ENCODE measurements at places on chromosomes 1 and 21.

DNA sequence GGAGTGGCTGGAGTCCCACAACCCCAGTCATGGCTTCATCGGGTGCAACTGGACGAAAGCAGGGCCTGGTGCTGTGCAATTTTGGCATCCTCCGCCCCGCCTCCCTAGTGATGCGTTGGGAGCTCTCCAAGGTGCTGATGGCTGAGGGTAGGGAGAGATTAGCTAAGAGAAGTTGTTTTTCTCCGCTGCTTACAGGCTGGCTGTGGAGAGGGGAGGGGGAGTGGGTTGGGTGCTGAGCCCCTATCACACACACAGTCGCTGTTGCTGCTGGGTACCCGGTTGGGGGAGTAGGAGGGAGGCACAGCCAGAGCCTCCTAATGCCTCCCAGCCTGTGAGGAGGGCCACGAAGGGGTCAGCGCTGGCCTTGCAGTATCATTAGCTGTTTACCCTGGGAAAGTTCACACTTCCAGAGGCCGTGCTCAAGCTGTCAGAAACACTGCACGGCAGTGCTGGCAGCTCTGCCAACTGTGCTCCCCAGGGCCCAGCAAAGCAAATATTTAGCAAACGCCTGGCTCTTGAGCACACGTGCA, 110.0 kb downstream of the GRIK3 start:
- no peak for DNase-seq

DNA sequence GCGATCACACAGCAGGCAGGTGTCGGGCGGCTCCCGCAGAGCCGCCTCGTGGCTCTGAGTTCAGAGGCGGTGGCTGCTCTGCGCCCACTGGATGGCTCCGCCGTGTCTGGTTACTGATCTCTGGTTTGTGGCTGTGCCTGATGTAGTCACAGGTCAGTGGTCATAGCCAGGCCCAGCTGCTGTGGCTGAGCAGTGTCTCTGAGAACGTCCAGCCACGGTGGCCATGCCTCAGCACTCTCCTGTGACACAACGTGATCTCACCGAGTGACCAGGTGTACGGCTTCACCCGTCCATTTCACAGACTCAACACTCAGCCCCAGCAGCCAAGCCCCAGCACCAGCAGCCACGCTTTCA, 61.2 kb downstream of the KCNN3 start:
- no peak for DNase-seq

DNA sequence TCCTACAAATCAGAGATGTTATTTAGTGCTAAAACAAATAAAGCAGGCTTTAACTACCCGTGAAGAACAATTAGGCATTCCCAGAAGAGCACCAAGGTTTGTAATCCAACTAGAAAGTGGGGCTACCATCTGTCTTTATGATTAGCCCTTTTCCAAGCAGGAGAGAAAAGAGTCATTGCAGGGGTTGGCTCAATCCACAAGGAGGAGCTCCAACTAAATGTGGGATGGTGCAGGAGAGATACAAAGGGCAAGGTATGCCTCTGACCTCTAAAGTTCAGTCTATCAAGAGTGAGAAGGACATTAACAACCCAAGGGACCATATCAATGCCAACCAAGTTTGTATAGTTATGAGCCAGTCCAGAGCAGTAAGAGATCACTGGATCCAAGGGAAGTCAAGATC, 382.7 kb upstream of the DUSP10 start:
- no peak for DNase-seq

GRCh38 chr1:235863699-235864093, 3.0 kb downstream of the LYST start:
- no peak for DNase-seq

DNA sequence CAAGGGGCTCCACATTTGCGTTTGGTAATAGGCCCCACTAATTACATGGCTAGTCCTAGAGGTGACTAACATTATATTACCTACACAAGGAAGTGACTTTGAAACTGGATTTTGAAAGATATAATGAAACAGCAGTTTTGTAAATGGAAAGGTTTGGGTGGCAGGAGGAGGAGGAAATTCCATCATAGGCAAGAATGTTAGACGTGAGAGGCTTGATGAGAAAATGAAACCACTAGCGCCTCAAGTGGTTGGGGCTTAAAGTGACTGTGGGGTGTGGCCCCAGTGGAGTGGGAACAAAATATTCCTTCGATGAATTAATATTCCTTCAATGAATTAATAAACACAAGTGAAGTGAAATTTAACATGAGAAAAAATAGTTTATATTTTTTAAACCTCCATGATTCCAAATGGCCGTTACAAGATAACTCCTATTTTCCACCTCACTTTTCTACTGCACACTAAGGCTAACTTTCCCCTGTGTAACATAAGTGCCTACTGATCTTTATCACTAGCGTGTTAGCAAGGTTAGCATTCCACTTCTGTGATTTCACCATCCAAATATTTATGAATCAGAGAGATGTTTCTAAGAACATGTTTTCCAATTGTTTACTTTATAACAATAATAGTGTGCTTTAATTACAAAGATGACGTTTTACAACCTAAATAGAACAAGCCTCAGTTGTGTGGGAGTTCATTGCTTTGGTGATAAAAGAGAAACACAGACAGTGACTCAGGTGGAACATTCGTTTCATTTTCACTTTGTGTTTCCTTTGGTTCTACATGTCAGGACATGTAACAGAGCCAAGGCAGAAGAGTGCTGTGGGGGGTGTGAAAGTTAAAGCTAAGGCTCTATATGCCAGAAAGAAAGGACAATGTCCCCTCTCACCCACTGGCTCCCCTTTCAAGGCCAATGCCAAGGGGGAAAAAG, 12.5 kb upstream of the ATF3 start:
- no peak for DNase-seq

DNA sequence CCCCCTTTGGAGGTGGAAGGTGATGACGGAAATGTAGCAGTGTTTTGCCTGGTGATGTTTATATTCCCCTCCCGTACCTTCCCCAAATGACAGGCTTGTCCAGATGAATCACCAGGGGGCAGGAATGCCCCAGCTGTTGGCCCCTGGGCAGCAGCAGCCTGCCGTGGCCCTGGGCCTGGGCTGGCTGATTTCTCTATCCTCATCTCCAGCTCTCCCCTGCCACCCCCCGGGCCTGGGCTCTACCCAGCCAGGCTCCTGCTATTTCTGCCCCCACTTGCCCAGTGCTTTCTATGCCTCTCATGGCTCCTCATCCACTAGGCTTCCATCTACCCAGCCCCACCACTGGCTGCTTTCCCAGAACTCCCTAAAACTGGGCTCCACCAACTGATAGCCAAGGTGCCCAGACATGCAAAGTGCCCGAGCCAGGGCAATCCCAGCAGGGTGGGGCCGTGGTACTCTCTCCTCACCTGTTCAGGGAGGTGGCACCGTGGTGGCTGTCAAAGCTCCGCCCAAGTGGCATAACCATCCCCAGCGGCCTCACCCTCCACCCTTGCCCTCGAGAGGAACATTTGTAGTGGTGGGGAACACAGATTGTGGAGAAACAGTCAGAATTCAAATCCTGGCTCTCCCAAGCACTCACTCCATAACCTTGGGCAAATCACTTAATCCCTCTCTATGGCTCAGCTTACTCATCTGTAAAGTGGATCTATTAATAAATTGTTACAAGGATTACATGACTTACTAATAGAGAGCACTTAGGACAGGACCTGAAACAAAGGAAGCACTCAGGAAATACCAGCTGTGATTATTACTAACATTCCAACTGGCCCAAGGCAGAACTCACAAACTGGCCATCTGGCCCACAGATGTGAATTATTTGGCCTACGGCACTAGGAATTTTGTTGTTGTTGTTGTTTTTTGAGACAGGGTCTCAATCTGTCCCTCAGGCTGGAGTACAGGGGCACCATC, 12.8 kb upstream of the ECE1 start:
- no peak for DNase-seq

DNA sequence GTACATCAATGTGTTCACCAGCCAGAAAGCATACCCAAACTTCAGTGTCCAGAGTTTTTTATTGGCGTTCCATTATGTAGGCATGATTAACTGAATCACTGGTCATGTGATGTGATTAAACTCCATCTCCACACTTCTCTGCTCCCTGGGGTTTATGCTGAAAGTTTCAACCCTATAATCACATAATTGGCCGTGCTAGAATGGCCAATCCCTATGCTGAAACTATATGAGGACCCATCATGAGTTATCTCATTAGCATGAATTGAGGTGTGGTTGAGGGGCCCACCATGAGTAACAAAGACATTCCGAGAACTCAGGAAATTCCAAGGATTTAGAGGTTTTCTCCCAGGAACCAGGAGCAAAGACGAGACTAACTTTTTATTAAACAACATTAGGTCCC, 31.8 kb upstream of the FBXO28 start:
- DNase-seq: no peak

GRCh38 chr1:174393885-174394284, 53.9 kb upstream of the GPR52 start:
- no peak for DNase-seq

DNA sequence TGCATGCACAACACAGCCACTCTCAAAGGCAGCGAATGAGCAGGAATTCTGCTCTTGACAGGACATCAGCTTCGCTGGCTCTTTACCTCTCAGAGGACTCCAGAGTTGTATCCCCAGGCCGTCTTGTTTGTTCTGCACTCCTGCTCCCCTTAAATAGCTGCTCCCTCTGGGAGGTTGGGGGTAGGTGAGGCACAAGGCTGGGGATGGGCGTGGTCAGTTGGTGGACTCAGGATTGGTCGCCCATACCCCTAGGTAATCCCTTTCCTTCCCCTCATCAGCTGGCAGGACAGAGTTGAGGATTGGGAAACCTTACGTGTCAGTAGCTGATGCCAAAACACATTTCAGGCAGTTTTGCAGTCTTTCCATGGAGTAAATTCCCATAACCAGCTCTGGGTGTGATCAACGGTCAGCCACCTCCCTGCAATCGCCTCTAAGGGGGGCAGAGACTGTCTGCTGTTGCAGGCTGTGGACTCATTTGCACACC, at the start of gene PLA2G2A:
PLA2G2A (minus strand) TSS at position 125 of the 484 bp plus-strand sequence. CDS start 845 bp downstream, outside the sequence.
- DNase-seq: no peak

DNA sequence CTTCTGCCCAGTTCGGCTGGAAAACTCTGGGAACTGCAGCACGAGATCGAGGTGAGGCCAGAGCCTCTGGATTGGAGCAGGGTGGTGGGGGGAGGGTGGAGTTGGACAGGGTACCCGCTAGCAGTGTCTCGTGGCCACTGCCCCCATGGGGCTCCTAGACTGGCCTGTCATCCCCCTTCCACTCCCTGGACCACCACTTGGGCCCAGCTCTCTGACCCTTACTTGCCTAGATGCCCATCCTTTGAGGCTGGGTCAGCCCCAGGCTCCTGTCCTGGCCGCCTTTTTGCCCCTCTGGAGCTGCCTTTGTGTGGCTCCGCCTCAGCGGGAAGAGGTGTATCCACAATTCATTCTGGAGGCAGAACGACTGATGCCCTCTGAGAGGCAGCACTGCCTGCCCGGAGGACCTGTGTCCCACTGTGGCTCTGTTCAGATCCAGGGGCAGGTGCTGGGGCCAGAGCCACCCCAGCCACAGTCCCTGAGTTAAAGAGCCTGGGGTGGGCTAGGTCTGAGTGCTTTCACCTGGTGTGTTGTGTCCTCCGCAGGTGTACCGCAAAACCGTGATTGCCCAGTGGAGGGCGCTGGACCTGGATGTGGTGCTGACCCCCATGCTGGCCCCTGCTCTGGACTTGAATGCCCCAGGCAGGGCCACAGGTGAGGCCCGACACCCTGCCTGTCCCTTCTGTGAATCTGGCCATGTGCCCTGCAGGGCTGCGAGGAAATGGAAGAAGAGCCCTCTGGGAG, 17.7 kb downstream of the FAAH start:
- no peak for DNase-seq

DNA sequence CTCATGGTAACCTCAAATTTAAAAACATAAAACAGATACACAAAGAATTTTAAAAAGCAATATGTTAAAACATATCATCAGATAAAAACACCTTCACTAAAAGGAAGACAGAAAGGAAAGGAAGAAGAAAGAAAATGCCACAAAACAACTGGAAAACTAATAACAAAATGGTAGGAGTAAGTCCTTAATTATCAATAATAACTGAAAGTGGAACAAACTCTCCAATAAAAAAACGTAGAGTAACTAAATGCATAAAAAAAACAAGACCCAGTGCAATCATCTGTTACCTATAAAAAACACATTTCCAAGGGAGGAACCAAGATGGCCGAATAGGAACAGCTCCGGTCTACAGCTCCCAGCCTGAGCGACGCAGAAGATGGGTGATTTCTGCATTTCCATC, 47.1 kb upstream of the ACADM start:
- no peak for DNase-seq

DNA sequence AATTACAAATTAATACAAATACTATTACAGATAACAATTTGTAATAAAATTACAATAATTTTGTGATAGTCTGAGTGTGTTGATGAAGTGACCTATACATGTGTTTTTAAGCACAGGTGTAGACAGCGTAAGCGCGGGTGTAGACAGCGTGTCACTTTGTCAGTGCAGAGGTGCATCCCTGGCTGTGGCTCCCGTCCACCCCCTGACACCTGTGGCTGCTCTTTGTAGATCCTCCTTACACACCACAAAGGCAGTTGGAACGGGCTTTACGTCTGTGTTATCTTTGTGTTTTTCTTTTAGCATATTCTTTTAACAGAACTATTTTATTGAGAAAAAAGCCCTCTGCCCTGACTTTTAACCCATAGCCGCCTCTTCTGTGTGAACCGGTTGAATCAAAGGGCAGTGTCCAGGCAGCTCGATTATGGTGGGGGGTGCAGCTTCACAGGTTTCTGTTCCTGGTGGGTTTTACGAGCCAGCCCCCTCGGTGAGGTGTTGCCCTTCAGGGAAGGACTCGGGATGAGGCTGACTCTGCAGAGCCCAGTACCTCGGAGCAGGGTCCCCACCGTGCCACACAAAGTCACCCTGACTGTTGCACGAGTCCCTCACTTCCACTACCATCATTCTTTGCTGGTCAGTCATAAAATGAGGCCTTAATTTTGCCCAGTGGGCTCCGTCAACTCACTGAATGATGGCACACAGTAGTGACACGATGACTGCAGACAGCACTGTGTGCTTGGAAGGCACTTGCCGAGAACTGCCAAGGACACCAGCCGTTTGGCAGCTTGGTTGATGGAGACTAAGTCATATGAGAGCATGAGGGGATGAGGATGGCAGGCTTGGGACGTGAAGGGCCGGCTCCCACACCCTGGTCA, 86.4 kb upstream of the COL6A1 start:
- DNase-seq: no peak

DNA sequence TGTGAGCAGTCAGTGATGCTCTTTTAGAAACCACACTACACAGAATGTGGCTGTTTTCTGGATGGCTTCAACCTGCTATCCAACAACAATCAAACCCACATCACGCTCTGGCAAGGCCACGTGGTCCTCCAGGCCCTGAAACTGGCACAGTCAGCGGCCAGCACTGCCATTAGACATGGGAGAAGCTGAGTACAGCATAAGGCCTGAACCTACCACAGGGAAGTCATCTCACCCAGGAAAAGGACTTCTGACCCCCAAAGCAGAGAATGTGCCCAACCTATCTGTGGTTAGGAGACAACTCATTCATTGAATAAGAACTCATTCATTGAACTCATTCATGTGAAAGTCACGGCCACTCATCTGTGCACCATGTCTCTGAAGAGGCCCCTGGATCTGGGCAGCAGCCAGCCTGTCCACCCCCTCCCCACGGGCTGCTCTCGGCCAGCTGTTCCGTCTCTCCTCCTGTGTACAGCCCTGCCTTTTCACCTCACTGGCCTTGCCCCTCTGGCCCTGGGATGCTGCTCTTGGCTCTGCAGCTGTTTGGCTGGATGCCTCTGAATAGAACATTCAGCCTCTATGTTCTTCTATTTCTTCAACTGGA, 41.1 kb downstream of the C1orf198 start:
- DNase-seq: no peak

Measured in stimulated activated CD8-positive, alpha-beta memory T cell treated with anti-CD3 and anti-CD28 coated beads, Interleukin-4, amount 100 ng/mL, for 1 hour (primary cell).